CD4-positive, alpha-beta T cell treated with Interferon gamma for 1 hour (primary cell): ENCODE measurements at places on chromosomes 1 and 21.

DNA sequence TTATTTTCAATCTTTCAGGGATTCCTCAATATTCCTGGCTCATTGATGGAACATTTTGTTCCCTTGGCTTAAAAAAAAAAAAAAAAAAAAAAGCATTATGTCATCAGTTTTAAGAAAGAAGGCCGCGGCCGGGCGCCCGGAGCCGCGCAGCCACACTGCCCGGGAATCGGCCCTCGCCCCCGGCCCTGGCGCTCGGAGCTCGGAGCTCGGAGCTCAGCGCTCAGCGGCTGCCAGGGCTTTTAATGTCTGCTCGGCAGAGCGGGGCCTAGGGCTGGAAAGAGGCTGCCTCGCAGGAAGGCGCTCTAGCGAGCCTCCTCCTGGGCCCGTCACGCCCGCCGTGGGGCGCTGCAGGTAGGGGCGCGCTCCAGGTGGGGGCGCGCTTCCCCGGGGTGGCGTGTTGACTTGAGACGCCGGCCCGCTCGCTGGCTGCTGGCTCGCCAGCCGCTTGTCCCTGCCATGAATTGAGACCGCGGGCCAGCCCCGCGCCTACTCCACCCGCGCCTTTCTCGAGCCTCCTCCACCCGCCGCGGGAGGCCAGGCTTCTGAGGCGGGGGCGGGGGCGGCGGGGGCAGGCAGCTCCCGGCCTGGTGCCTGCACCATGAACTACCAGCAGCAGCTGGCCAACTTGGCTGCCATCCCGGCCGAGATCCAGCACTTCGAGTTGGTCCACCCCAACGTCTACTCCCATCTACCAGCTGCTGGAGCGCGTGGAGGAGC, 5.4 kb upstream of the TDRD5 start:
- no peak for DNase-seq

GRCh38 chr1:91024481-91025119, 2.8 kb upstream of the ZNF644 start:
- no peak for DNase-seq

GRCh38 chr1:35567947-35568558, 5.1 kb upstream of the TFAP2E start:
- DNase-seq, result no peak

- DNase-seq, result no peak
Measured at GRCh38 chr1:212432272-212432660, 454 bp upstream of the NENF start.

- DNase-seq, result no peak
Measured at GRCh38 chr1:26887125-26887524, 3.0 kb downstream of the GPN2 start.

DNA sequence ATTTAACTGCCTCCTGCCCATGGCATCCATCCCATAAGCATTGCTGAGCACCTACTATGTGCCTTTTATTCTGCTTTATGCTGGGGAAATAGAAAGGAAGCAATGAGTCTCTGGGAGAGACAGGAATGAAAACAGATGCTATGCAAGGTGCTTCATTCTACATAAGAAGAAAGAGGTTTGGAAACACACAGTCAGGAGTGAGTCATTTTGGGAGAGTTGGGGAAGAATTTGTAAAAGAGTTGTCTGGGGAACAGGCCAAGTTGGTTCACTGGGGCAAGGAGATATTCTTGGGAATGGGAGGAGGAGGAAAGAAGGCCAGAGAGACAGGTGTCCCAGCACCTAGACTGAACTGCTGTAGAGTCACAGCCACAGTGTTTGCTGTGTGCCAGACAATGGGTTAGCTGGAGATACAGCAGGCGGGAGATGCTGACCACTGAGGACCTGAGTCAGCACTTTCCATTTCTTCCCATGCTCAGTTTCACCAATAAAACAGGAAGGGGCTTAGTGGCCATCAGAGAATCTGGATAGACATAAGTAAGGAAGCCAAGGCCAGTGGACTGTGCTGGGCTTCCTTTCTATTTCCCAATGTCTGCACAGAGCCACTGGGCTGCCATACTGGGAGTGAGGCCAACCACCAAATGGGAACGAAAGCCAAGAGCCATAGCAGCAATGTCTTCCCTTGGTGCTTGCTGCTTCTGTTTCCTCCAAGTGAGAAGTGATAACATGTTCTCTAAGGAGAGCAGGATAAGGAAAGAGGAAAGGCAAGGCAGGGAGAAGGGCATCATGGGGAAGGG, 187.7 kb upstream of the USP24 start:
- DNase-seq, result no peak

GRCh38 chr21:46191686-46192575, 7.7 kb upstream of the SPATC1L start:
- no peak for DNase-seq

DNA sequence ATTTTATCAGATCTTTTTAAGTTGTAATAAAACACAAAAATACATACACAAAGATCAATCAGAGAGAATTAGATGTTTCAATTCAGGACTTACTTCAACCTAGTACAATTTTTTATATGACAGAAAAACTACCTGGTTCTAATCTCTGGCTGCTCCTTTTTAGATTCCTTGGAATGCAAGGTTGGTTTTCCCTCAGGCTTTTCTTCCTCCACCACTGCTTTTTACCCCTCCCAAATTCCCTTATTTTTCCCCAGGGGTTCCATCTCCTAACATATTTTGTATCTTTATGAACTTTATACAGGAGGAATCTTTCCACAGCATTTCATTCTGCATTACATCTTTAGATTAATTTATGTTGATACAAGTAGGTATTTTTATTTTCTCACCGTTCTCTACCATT, 33.2 kb downstream of the PIK3R3 start:
- no peak for DNase-seq

DNA sequence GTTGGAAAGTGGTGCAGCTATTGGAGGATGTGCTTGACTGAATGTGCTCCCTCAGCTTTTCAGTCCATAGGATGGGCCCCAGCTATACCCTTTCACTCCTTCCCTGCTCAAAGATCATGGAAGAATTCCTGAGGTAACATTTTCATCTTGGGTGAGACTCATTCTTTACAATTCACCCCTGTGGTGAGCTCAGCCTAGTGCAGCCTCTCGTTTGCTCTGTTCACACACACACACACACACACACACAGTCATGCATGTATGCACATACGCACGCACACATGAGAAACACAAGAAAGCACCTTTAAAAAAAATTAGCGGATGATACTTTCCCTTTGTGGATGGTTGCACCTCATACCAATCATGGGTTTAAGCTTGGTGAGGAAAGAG, 25.8 kb downstream of the CCN1 start:
- no peak for DNase-seq

- DNase-seq, result no peak
Measured at GRCh38 chr1:201122321-201122957, 4.5 kb downstream of the ASCL5 start.

DNA sequence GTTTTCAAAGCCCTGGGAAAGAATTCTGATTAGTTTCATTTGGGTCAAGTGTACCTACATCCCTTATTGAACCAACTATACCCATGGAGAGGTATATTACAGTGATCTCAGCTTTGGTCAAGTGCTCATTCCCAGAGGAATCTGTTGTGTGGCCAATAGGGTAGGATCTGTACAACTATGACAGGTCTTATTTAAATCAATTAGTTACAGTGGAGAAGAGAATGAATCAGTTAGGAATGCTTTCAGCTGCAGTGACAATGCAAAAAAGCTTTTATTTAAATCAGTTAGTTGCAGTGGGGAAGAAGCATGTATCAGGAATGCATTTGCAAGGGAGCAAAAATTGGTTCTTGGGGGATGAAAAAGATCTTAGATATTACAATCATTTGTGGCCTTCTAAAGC, 119.0 kb downstream of the FGGY start:
- no peak for DNase-seq

DNA sequence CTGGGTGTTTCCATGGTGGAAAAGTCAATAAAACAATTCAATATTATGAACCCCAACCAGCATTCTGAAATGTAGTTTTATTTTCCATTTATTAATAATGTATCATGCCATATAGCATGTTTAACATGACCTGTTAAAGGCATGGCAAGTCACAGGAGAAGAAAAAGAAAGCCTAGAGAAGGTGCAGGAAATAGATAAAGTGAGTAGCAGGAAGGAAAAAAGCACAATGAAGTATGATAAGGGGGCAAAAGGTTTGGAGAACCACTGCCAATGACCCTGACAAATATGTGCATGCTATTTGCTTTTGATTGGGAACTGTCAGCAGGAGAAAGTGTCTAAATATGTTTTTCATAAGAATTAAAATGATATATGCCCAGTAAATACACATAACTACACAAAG, 85.6 kb downstream of the HMCN1 start:
- no peak for DNase-seq

GRCh38 chr21:42925114-42925926, at the start of gene ERVH48-1:
TSS of gene ERVH48-1 (minus strand) at chr21:42925630. CDS start at chr21:42919006, 6,624 bp downstream.
- DNase-seq, result peak; percentile 26

DNA sequence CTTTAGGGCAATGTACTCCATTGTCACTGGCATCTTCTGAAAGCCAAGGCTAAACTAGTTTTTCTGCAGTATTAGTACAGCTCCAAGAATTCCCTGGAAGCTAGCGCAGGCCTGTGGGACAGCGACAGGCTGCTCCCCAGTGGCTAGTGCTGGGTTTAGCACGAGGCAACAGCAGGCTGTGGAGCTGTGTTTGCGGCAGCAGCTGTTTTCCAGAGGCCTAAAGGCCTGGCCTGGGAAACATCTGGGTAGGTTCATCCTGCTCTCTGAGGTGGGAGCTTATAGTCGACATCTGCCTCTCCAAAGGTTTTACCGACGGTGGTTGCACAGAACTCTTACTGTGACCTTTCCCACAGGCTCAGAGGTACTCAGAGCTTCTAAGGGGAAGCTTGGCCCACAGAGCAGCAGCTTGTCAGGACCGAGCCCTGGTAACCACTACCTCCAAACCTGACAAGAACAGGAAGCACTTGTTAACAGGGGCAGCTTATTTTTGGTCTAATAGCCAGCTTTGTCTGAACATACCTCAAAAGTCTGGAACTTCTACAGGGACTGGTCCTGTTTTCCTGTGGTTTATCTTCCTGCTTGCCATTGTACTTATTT, 17.2 kb downstream of the CC2D1B start:
- no peak for DNase-seq

DNA sequence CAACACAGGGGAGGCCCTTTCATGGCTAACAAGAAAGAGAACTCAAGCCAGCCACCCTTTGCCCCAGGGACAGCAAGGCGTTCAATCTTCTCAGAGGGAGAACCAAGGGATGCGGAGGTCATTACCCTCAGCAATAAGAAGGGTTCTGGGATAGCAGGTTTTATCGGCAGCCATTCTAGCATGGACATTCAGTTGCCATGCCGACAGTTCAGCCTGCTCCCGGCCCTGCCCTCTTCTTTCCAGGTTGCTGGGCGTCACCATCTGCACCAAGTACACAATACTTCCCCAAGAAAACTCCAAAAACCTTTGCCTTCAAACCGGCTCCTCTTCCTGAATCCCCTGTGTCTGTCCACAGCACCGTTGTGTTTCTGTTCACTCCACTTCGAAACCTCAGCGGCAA, 47.1 kb downstream of the SYT2 start:
- no peak for DNase-seq

- no peak for DNase-seq
Measured at GRCh38 chr1:231679109-231679508, 52.5 kb downstream of the DISC1 start.

GRCh38 chr1:11531314-11531870, 52.4 kb downstream of the DISP3 start:
- DNase-seq, result no peak

GRCh38 chr21:44649521-44650100, 3.4 kb downstream of the KRTAP10-11 start:
- no peak for DNase-seq

- no peak for DNase-seq
Measured at GRCh38 chr21:40254540-40255465, 387.6 kb downstream of the PCP4 start.

- no peak for DNase-seq
Measured at GRCh38 chr1:186880982-186881381, 52.2 kb downstream of the PLA2G4A start.

- no peak for DNase-seq
Measured at GRCh38 chr1:231442735-231443134, 20.6 kb upstream of the EGLN1 start.

DNA sequence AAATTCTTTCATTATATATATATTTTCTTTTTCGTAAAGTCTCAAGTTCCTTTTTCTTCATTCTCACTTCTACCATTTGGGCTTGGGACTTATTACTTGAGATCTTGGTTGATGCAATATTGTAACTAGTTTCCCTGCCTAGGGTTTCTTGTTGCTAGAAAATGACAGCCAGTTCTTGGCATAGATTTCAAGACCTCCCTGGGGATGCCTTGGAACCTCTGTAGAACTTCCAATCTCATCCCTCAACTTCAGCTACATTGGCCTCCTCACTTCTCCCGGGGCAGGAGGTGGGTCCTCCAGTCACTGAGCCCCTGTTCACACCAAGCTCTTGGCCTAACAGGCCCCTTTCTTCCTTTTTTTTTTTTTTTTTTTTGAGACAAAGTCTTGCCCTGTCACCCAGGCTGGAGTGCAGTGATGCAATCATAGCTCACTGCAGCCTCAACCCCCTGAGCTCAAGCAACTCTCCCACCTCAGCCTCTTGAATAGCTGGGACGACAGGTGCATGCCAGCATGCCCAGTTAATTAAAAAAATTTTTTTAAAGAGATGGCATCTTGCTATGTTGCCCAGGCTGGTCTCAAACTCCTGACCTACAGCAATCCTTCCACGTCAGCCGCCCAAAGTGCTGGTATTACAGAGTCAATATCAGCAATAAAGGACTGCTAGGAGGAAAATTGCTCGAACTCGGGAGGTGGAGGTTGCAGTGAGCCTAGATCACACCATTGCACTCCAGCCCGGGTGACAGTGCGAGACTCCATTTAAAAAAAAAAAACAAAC, 33.1 kb downstream of the MAP3K7CL start:
- no peak for DNase-seq

GRCh38 chr1:243490748-243491686, 235.2 kb downstream of the SDCCAG8 start:
- DNase-seq, result no peak

GRCh38 chr1:32984090-32984454, 19.5 kb upstream of the RNF19B start:
- no peak for DNase-seq

DNA sequence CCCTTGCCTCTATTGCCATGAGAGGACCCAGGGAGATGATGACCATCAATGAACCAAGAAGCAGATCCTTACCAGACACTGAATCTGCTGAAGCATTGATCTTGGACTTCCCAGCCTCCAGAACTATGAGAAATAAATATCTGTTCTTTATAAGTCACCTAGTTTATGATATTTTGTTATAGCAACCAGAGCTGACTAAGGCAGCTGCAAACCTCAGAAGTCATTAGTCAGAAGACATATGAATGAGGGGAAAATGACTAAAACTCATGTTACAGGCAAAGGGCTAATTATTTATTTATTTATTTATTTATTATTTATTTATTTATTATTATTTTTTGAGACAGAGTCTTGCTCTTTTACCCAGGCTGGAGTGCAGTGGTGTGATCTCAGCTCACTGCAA, 321.1 kb downstream of the TGFB2 start:
- DNase-seq, result no peak

- DNase-seq, result no peak
Measured at GRCh38 chr1:40023379-40023944, 17.1 kb upstream of the CAP1 start.
